COR-L47 (cell line): ENCODE measurements at places on chromosomes 5 and 9.

GRCh38 chr5:170430866-170431437 is 41.8 kb upstream of the KCNMB1 start:
- no peak for DNase-seq

- DNase-seq, result peak; percentile 80
Measured at GRCh38 chr5:175885813-175886212, 14.4 kb downstream of the CPLX2 start.

GRCh38 chr5:115843444-115844130 is 1.9 kb downstream of the AP3S1 start:
- no peak for DNase-seq

DNA sequence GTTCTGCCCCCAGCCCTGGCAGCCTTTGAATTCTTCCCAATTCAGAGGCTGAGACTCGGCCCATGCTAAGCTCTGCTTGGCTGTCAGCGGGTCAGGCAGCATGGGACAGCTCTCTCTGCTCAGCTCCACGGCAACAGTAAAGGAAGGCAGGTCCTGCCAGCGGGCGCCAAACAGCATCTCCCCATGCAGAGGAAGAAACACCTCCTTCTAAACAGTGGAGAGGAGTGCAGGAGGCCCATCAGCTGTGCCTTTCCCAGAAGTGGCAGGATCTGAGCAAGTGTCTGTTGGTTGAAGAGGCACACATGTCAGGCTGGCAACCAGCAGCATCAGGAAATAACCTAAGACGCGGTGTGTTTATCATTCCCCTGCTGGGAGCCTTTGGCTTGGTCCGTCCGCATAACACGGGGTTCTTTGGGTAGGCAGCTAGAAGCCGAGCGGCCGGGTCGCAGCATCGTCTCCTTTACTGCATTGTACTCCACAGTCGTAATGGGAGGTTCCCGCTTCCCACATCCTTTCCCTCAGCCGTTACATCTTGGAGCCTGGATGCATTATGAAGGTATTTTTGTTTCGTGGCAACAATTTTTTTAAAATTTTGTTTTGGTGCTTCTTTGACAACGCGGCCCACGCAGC is 42.7 kb upstream of the NCS1 start:
- no peak for DNase-seq

GRCh38 chr5:135241536-135241935 is 157.5 kb downstream of the MACROH2A1 start:
- DNase-seq, result no peak

DNA sequence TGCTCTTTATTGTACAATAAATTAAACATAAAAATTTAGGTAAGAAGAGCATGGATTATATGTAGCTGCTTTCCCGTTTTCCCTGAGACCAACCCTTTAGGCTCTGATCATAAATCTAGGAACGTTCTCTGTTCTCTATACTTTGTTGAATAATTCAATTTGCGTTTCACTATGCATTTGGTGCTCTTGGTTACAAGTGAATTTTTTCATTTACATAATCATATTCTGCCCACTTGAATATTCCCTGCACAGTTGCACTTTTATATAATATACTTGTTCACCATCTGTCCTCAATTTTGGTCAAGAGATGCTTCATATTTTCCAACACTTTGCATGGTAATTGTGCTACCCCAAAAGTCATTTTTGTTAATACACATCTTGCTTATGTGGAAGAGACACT is 741.8 kb downstream of the CDH12 start:
- no peak for DNase-seq
